ENCODE measurements at places on chromosomes 3 and 15. TPM values are rescaled to one million over a fixed set of nuclear protein-coding genes. Genes with fewer than 3 reads are reported as not detected.

MINDY4B gene
- total RNA-seq, result not detected

GATA2 gene
- total RNA-seq, result 0.75 TPM

FETUB gene
- not detected for total RNA-seq

BCL2A1 gene
- 105 TPM for total RNA-seq

SLC22A14 gene
- not detected for total RNA-seq

PCSK6 gene
- 11.1 TPM for total RNA-seq

FOXL2NB gene
- total RNA-seq, result not detected

ITIH1 gene
- total RNA-seq, result not detected

THRB gene
- 0.16 TPM for total RNA-seq

TMEM108 gene
- total RNA-seq, result 0.13 TPM

ABI3BP gene
- 0.58 TPM for total RNA-seq

CYP19A1 gene
- 0.13 TPM for total RNA-seq

FGF7 gene
- total RNA-seq, result 20.3 TPM

ERICH6 gene
- total RNA-seq, result not detected

SPRED1 gene
- total RNA-seq, result 51.0 TPM

All from SK-MEL-5 (cell line).